Neural crest cell (in vitro differentiated cells): ENCODE measurements at places on chromosomes 11 and 22. TPM values are rescaled to one million over a fixed set of nuclear protein-coding genes. Genes with fewer than 3 reads are reported as not detected.
A peak's percentile ranks its signal among the peaks of the same experiment; 100 is the strongest.

- H3K27me3 ChIP-seq, result peaks cover 2% of the 10 kb centered on the region
- peak overlapping the region; percentile 88 for H3K4me3 ChIP-seq
- peaks cover 5% of the 10 kb centered on the region for H3K36me3 ChIP-seq
- peaks cover 45% of the 10 kb centered on the region for H3K4me1 ChIP-seq
- no peak for DNase-seq
These were observed 2.2 kb downstream of the MADD start for GRCh38 chr11:47271961-47272661.

DNA sequence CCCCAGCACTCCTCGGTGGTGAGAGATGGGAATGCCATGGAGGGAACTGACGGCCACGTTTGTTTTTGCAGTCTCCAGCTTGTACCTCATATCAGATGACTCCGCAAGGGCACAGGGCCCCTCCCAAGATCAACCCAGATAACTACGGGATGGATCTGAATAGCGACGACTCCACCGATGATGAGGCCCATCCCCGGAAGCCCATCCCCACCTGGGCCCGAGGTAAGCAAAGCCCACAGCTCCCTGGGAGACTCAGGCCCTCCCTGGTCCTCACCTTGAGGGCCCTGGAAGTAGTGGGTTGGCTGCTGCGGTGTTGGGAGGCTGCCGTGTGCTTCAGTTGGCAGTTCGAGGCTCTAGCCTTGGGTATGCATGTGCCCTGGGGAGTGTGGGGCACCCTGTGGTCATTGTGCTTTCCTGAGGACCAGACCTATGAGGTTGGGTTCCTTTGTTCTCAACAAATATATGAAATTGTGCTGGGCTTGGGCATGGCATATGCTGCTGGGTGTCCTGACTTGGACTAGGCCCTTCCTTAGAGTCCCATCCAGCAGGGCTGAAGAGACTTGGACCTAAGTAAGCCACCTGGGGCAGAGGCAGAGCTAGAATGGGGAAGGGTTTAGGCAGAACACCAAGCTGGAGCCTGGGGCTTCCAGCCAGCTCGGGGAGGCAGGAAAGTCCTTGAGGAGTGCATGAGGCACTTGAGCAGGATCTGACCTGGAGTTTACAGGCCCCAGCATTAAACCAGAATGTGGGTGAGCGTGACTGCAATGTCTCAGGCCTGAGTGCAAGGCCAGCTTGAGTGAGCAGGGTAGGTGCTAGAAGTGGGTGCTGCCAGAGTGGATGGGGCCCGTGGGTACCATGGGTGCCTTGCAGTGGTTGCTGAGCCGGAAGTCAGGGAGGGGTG lies 26.4 kb downstream of the INCENP start:
- peaks cover 30% of the 10 kb centered on the region for H3K36me3 ChIP-seq
- no peak overlapping the region for H3K4me3 ChIP-seq
- H3K4me1 ChIP-seq, result peaks cover 5% of the 10 kb centered on the region
- no peak for DNase-seq
- H3K27me3 ChIP-seq, result no peaks in the 10 kb centered on the region

DNA sequence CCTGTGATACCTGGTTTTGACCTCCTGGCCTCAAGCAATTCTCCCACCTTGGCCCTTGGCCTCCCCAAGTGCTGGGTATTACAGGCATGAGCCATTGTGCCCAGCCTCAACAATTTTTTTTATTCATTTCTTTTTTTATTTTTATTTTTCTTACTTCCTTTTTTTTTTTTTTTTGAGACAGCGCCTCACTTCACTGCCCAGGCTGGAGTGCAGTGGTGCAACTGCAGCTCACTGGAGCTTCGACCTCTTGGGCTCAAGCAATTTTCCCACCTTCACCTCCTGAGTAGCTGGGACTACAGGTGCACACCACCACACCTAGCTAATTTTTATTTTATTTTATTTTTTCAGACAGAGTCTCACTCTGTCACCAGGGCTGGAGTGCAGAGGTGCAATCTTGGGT lies 25.5 kb upstream of the CECR2 start:
- H3K36me3 ChIP-seq, result no peaks in the 10 kb centered on the region
- no peaks in the 10 kb centered on the region for H3K4me1 ChIP-seq

- no peak for DNase-seq
- H3K27ac ChIP-seq, result no peak overlapping the region
- H3K27me3 ChIP-seq, result no peaks in the 10 kb centered on the region
- H3K36me3 ChIP-seq, result peaks cover 2% of the 10 kb centered on the region
These were observed 63.6 kb downstream of the PARVG start for GRCh38 chr22:44244265-44244822.

- no peak overlapping the region for H3K4me3 ChIP-seq
- no peak for DNase-seq
- H3K4me1 ChIP-seq, result peaks cover 43% of the 10 kb centered on the region
- peak overlapping the region; percentile 28 for H3K27ac ChIP-seq
- peaks cover 33% of the 10 kb centered on the region for H3K27me3 ChIP-seq
- H3K36me3 ChIP-seq, result no peaks in the 10 kb centered on the region
These were observed 149.7 kb upstream of the CADM1 start for GRCh38 chr11:115653926-115654325.

GRCh38 chr22:32622004-32622743 lies 147.6 kb downstream of the FBXO7 start:
- DNase-seq, result no peak
- H3K36me3 ChIP-seq, result no peaks in the 10 kb centered on the region
- peak overlapping the region; percentile 5 for H3K4me3 ChIP-seq
- peak overlapping the region; percentile 83 for H3K27ac ChIP-seq
- no peaks in the 10 kb centered on the region for H3K27me3 ChIP-seq
- H3K4me1 ChIP-seq, result peaks cover 26% of the 10 kb centered on the region

DNA sequence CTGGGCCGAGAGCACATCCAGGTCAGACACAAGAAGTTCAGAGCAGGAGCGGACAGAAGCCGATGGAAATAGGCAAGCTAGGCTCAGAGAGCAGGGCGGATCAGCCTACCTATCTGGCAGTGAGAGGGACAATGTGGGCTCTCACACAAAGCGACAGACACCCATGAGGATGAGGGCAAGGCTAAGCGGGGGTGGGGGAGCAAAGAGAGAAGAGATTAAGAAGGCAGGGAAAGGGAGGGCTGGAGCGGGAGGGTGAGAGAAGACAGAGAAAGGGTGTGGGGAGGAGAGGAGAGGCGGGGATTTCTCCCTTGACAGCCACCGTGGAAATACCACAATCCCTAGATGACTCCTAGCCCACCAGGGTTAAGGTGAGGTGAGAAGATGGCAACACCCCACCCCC lies 57.9 kb downstream of the BUD13 start:
- no peaks in the 10 kb centered on the region for H3K4me1 ChIP-seq
- no peaks in the 10 kb centered on the region for H3K36me3 ChIP-seq
- DNase-seq, result no peak
- peak overlapping the region; percentile 22 for H3K27ac ChIP-seq
- peaks cover 2% of the 10 kb centered on the region for H3K27me3 ChIP-seq

TRIM51 gene
- total RNA-seq, result not detected in 2 replicates

FAM180B gene
- 0.35 and 0.50 TPM in 2 replicates for total RNA-seq

HBB gene
- not detected in 2 replicates for total RNA-seq

SPDYC gene
- total RNA-seq, result not detected in 2 replicates

RFPL1 gene
- not detected in 2 replicates for total RNA-seq
